ENCODE measurements at places on chromosomes 12 and 14.

GRCh38 chr12:132144810-132145168 is 532 bp downstream of the NOC4L start:
- no peak for DNase-seq

DNA sequence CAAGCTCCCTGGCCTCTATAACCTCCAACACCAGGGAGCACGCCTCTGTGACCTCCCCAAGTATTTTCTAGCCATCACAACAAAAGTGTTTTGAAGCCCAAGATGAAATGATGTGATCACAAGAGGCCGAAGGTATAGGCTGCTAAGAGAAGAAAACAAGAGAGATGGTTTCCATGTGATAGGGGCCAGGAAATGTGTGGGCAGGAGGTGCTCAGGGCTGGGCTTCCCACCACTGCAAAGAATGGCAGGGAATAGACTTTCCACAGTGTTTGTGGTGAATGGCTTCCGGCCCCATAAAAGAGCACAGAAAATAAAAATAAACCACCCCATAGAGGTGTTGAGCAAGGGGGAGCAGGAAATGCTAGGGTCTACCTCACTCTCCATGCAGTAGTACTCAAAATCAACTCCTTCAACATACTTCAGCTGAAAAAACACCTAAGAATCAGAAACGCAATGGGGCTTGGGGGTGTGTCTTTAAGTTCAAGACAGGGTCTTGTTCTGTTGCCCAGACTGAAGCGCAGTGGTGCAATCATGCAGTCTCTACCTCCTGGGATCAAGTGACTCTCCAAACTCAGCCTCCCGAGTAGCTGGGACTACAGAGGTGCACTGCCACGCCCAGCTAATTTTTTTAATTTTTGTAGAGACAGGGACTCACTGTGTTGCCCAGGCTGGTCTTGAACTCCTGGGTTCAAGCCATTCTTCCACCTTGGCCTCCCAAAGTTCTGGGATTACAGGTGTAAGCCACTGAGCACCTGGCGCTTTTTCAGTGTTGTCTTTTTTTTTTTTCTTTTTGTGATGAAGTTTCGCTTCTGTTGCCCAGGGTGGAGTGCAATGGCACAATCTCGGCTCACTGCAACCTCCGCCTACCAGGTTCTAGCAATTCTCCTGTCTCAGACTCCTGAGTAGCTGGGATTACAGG is 27.1 kb downstream of the DAD1 start:
- DNase-seq: no peak

DNA sequence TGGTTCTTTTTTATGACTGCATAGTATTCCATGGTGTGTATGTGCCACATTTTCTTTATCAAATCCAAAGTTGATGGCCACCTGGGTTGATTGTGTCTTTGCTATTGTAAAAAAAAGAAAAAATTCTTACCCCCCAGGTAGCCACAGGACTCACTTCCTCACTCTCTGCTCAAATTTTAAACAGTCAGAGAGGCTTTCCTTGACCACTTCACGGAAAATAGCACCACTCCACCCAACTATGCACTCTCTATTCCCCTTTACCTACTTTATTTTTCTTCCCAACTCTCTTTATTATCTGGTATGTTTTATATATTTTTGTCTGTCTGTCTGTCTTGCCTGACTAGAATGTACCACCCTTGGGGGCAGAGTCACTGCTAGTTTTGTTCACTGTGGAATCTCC is 205.3 kb downstream of the BTG1 start:
- DNase-seq: no peak

DNA sequence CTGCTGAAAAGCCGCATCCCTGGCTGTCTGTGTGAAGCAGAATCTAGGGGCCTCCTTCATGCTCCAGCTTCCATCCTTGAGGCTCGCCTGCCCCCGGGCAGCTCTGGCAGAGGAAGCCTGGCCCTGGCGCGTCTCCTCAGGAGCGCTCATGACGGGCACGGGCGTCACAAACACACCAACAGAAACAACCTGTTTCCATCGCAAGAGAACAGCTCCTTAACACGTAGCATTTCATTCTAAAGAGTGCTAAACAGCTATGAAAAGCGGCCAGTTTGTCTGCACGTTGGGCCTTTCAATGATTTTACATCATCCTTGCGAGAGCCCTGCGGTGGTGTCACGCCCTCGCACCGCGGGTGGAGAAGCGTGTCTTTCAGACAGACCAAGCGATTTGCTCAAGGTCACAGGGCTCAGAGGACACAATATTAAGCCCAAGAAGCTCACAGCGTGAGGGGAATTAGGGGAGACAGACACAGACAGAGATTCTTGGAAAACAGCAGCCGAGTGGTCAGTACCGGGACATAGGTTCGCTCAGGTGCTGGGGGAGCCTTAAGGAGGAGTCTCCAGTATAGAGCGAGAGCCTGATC is 4.9 kb downstream of the ADGRD1 start:
- no peak for DNase-seq

DNA sequence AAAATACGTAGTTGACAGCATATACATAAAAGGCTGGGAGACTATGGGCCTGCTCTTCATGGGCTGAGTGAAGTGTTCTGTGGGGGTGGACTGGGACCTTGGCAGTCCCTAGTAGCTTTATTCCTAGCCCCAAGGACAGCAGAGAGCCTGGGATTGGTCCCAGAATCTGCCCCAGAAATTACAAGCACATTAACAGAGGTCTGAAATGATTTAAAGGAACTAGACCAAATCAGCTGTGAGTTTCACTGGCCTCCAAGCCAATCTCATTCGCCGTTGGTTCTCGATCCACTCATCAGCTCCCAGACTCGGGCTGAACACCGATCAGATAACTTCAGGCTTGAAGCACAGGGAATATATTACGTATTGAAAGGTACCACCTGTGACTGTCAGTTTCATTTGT is 77.0 kb upstream of the PSMC1 start:
- no peak for DNase-seq

DNA sequence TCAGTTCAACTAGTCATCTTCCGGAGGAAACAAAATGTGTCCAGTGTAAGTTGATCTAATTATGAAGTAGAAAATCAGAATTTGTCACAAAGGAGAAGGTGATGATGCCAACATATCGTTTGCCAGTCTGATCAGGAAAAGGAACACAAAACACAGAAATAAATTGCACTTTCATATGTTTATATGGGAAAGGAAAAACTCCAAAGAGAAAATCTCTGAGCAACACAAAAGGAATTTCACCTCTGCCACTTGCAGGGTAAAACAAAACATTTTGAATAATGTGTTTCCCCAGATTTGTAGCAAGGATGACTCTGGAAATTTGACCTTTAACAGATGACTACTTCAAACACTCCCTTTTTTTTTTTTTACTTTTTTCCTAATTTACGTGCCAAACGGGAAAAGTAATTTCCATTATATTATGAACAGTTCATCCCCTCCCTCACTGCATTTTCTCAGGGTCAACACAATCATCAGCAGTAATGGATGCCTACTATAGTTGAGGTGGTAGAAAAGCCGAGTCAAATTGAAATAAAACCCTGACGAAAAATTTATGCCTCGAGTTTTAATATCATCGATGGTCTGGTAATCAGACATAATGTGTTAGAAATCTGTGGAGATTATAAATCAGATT is 25.6 kb downstream of the MGAT4C start:
- no peak for DNase-seq

DNA sequence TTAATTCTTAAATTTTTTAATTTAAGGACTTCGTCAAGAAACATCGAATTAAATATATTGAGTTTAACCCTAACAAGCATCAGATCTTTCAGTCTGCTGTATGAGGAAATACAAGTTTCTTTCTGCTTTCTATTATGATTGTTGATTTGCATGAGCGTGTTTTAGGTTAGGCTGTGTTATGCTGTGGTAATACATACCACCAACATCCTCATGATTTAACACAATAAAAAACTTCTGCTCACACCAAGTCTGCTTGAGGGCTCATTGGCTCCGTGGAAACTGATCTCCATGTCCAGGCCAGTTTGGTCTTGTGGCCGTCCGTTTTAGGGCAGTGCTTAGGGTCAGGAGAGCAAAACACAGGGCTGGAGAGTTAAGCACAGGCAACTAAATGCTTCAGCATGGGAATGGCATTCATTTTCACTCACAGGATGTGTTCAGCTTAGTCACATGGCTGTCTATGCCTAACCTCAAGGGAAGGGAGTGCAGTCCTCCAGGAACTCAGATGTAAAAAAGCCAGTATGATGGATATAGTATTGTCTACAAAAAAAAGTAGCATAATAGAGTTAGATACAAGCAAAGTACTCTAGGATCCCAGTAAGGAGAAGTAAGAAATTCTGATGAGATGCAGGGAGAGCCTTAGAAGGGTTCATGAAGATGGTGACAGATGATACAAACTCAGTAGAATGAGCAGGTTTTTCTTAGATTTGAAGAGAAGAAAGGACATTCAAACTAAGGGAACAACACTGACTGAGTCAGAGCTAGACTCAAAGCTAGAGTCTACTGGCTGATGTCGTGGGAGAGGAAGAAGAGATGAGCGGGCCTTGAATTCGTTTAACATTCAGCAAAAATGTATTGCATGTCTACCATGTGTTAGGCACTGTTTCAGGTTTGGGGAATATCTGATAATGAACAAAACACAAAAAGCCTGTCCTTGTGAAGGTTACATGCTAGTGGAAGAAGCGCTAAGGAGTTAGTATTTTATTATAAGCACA is 16.3 kb downstream of the MARK3 start:
- no peak for DNase-seq

DNA sequence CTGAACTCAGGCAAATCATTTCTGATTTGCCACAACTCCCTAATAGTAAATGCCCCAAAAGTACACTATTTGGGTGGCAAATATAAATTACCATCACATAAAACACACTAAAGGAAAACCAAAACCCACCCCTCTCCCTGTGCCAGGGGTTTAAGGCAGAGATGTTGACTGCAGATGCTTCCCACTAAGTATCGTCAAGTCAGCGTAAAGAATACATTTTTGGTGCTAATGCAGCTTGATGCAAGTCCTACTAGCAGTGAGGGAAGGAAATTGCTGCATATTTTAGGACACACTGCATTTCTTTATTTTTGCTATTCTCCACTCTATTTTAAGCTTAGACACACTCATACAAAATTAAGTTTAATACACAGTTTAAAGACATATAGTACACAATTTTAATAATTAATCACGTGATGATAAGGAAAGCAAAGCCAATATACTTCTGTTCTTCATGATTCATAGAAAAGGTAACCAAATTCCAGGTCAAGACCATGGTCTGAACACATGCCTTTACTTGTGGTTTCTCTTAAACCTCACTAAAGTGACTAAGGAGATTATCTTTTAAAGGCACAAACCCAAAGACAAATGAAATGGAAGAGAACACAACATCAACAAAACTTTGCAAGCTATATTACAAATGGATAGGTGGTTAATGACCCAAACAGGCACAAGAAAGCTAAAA is 162.2 kb downstream of the STXBP6 start:
- DNase-seq: no peak

DNA sequence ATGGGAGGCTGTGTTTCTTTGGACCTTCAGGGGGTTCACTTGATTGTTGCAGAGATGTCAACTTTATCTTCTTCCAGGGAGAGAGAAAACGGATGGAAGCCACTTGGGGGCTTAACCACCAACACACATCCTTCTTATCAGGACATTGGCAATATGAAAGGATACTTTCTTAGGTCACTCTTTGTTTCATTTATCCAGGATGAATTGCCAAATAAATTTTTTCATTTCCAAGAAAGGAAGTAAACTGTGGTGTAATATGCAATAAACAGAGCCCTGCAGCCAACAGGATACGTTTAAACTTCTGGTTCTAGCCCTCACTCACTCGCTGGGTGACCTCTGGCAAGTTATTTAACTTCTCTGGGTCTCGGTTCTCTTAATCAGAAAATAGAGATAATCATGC is 77.8 kb downstream of the CCDC60 start:
- no peak for DNase-seq

DNA sequence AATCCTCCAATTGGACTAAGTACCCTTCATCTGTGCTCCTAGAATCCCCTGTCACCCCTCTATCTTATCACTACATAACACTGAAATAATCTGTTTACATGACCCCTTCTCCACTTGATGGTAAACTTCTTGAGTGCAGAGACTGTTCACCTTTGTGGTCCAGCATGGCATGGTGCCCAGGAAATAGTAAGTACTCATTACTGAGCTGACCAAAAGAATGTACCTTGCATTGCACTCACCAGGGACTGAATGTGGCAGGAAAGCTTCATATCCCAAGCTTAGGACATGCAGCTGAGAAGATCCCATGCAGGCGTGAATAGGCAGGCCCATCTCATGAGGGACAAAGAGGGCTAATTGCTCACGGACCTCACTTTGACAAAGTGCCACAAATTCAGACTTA is 1.4 kb upstream of the GARIN2 start:
- DNase-seq: no peak

GRCh38 chr14:88095791-88096190 is 90.9 kb downstream of the GPR65 start:
- DNase-seq: no peak

DNA sequence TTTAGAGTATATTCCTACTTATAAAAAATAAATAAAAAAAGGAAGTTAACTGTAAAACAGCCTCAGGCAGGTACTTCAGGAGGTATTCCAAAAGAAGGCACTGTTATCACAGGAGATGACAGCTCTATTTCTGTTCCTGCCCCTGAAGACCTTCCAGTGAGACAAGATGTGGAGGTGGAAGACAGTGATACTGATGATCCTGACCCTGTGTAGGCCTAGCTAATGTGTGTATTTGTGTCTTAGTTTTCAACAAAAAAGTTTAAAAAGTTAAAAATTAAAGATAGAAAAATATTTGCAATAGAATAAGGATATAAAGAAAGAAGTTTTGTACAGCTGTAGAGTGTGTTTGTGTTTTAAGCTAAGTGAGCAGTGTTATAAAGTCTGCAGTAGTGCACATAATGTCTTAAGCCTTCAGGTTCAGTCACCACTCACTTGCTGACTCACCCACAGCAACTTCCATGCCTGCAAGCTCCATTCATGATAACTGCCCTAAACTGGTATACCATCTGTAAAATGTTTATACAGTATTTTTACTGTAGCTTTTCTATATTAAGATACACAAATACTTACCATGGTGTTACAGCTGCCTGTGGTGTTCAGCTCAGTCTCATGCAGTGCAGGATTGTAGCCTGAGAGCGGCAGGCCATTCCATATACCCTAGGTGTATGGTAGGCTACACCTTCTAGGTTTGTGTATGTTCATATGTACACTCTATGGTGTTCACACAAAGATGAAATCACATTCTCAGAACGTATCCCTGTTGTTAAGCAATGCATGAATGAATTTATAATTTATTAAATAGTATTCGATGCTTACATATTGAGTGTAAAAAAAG is 121.1 kb downstream of the ANO6 start:
- no peak for DNase-seq

DNA sequence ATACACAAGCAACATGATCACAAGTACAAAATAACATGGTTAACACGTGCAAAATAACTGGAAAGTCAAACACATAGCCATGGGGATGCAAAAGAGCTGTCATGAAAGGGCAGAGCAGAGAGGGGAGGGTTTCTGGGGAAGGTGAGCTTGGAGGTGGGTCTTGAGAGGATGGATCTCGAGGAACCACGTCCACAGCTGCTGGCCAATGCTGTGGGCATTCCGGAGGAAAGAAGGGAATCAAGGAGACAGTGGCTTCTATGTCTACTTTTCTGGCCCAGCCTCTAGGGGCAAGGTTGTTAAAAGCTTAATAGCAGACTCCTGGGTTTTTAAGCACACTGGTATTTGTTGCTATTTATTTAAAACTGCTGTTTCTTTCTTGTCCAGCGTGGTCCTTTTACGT is 8.4 kb upstream of the MYH7 start:
- no peak for DNase-seq

- DNase-seq: no peak
Observed at GRCh38 chr14:34211732-34212131, 250.3 kb downstream of the SPTSSA start.

GRCh38 chr12:123573870-123574269 is 10.5 kb upstream of the TMED2 start:
- no peak for DNase-seq
